ENCODE measurements at places on chromosomes 2 and 18.

- no peak for DNase-seq
These were observed 10.3 kb downstream of the POLI start for GRCh38 chr18:54279477-54280219.

- no peak for DNase-seq
These were observed 2.2 kb downstream of the LRRTM4 start for GRCh38 chr2:77519888-77520506.

- DNase-seq, result peak; percentile 82
These were observed 1078.5 kb upstream of the ZEB2 start for GRCh38 chr2:145598434-145598833.

DNA sequence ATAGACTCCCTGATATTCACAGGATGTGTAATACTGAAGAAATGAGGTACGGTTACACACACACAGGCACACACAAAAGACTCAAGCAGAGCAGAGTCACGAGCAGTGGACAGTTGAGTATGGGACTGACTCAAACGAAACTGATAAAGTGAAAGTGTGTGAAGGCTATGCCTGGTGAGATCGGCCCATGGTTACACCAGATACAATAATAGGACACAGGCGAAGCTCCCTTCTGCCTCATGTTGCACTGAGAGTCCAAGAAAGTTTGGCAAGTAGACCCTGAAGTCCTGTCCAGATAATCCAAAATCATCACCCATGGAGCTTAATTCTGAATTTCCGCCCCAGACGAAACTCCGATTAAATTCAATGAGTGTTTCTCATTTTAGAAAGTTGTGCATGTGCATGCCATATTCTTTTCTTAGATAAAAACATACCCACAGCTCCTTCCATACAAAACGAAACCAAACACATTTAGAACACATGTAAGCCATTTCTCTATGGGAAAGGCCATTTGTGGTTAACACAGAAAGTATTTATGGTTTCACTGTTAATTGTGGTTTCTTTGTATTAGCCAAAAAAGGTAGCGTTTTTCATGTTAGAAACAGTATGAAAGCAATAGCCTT, 567.6 kb downstream of the PLCL1 start:
- no peak for DNase-seq

DNA sequence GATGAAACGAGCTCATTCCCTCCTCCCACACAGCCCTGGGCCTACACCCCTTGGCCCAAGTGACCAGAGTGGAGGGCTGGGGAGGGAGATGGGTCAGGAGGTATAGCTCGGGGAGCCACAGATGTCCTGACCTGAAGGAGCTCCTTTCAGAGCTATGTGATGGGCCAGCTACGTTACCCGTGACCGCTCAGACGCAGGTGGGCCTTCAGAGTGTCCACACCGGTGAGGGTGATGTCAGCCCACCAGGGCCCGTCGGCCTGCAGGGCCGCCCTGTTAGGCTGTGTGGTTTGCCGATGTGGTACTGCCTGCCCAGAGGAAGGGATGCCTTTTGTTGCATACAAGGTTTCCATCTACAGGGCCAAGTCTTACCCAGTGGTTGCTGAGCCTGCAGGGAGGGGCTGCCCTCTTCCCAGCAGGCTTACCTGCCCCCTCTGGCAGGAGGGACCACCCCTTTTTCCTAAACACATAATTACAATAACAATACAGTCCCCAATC, 41.8 kb upstream of the FOSL2 start:
- DNase-seq, result no peak

GRCh38 chr2:65416945-65417344, 15.5 kb downstream of the SPRED2 start:
- DNase-seq, result no peak

Data from endothelial cell of umbilical vein (primary cell).